NCI-H2227 treated with DMSO at 0.1 percent for 48 hours (cell line): ENCODE measurements at places on chromosomes 6 and 20.

GRCh38 chr20:42378826-42379225 lies 760.6 kb upstream of the CHD6 start:
- no peak for DNase-seq

DNA sequence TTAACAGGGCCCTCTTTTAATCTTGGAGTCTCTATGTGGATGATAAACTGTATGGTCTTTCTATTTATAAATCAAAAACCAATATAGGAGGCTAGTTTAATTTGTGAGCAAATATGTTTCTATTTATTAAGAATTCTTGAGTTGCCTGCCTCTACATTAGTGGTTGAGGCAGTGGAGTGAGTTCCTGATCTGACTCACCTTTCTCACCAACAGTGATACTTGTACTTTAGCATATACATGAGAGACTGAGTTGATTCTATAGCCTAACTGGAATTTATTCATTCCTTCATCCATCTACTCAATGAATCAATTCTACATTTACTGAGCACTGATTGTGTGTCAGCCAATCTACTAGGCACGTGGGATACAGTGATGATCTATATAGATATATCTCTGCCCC lies 126.9 kb downstream of the TRMT11 start:
- no peak for DNase-seq

DNA sequence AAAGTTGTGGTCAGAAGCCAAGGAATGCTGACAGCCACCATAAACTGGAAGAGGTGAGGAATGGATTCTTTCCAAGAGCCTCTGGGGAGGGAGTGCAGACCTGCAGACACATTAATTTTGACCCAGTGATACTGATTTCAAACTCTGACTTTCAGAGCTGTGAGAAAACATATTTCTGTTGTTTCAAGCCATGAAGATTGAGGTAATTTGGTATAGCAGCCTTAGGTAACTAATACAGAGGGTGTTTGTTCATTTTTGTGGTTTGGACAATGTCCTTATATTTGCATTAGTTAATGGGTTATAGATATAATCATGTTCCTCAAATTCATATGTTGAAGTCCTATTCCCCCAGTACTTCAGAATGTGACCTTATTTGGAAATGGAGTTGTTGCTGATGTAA lies 85.4 kb upstream of the GTSF1L start:
- no peak for DNase-seq

GRCh38 chr20:12659942-12660341 lies 348.8 kb upstream of the SPTLC3 start:
- DNase-seq, result no peak

DNA sequence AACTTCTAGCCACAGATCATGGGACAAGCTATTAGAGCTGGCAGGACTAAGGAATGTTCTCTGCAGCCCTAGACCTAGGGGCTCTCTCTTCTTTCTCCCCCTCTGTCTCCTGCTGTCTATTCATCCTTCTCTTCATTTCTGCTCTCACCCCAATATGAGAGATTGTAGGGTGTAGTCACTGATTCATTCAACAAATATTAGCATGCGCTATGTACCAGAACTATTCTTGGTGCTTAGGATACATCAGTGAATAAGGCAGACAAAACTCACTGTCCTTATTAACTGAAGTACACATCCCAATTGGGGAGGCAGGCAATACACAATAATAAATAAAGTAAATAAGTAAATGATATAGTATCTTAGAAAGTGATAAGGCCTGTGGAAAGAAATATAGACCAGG lies 14.7 kb upstream of the SIRPB2 start:
- no peak for DNase-seq

- DNase-seq, result no peak
Observed at GRCh38 chr6:34529665-34530327, 26.3 kb downstream of the SPDEF start.
